ENCODE measurements at places on chromosomes 1 and 21.

DNA sequence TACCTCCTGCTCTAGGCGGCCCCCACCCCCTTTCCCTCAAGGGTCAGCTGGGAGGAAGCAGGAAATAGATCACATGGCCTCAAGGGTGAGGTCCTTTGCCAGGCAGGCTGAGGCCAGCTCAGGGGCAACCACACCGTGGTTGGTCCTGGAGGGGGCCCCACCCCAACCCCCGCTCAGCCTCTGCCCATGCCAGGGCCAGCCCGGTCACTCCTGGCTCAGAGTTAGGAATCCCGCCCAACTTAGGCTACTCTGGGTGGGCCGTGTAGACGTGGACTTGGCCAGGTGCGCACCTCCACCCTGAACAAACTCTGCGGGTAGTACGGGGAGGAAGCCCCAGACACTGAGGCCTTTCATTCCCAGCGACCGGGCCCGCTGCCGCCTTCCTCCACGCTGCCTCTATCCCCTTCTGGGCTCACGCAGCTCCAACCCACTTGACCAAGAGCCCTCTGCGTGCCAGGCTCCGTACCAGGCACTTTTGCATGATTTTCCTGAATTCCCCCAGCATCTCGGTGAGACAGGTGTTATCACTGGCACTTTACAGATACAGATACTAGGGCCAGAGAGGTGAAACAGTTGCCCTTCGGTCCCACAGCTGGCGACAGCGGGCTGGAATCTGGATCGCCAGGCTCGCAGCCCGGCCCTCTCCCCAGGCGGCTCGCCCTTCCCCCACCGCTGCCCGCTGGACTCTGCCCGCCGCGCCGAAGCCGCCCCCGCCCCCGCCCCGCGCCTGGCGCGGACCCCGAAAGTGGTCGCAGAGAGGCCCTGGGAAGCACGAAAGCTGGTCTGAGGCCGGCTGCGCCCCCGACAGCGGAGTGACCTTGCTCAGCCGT lies 769 bp downstream of the GALE start:
- DNase-seq, result peak; percentile 92

DNA sequence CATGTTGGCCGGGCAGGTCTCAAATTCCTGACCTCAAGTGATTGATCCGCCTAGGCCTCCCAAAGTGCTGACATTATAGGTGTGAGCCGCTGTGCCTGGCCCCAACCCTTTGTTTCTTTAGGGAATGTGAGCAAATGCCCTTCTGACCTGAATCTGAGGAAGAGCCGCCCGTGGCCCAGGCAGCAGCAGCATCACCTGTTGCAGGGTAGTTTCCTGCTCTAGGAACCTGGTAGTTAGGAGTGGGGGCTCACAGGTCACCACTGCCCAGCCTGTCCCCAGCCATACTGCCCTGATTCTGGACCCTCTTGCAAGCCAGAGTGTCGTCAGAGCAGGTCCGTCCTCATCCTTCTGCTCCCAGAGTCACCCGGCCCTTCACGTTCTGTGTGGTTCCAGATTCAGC lies 13.0 kb downstream of the YBEY start:
- DNase-seq, result no peak

DNA sequence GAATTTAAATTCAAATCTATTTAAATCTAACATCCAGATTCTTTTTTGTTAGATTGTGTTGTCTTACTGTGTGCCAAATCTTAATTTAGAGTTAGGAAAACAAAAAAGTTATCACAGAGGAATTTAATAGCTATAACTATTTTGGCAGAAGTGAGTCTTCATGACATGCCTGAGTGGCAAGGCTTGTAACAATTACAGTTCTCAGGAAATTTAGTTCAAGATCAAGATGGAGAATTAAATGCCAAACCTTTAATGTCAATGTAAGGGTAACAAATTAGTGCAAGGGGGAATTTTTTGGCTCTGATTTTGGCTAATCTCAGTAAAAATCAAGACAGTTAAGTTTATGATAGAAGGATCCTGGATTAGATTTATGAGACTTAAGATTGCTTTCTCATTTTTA lies 58.4 kb downstream of the GDAP2 start:
- no peak for DNase-seq

DNA sequence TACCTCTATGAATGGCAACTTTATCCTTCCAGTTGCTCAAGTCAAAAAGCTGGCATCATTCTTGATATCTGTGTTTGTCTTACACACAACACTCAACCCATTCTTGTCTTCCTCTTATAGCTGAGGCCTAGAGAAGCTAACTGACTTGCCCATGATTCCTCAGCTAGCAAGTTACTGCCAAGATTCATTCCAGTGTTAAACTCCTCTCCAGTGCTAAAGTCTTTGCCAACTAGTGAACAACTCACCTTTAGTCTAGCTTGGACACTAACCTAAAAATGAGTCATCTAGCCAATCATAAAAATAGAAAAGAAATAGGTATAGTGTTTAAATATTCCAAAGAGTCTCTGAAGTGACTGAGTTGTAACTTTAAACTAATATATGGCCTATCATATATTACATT lies 45.6 kb upstream of the RGS2 start:
- no peak for DNase-seq

DNA sequence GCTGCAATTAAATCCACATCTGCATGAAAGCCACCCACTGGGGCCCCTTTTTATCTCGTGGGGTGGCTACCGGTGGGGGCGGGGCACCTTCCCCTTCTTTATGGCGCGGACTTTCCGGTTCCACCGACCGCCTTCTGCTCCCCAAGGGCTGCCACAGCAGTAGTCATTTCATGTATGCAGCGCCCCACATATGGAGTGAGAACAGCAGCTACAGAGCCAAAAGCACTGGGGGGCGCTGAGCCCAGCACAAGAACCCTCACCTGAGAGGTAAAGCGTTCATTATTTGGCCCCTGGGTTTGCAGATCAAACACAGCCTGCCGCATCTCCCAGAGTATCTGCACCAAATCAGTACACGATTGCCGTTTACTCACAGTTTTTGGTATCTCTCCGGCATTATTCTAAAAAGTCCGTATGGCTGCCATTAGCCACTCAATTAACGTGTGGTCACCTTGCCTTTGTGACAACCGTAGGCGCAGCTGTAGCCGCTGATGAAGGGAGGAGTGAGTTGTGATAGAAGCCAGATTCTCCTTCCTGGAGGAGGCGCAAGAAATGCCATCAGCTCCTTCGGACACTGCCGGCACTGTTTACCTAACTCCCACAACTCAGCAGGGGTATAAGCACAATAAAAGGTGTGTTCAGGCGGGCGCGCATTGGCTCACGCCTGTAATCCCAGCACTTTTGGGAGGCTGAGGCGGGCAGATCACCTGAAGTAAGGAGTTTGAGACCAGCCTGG lies 30.4 kb upstream of the CR2 start:
- DNase-seq, result no peak

DNA sequence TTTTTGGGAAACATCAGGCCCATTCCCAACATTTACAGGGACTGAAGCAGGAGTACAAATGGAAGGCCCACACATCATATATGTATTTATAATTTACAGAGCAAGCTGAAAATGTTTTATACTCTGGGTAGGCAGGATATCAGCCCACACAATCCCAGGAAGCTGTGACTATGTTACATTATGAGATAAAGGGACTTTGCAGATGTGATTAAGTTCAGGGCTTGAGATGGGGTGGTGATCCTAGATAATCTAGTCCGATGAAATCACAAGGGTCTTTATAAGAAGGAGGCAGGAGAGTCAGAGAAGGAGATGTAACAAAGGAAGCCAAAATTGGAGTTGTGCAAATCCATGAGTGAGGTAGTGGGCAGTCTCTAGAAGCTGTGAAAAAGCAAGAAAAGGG lies 160.5 kb downstream of the PDE4B start:
- DNase-seq, result no peak

DNA sequence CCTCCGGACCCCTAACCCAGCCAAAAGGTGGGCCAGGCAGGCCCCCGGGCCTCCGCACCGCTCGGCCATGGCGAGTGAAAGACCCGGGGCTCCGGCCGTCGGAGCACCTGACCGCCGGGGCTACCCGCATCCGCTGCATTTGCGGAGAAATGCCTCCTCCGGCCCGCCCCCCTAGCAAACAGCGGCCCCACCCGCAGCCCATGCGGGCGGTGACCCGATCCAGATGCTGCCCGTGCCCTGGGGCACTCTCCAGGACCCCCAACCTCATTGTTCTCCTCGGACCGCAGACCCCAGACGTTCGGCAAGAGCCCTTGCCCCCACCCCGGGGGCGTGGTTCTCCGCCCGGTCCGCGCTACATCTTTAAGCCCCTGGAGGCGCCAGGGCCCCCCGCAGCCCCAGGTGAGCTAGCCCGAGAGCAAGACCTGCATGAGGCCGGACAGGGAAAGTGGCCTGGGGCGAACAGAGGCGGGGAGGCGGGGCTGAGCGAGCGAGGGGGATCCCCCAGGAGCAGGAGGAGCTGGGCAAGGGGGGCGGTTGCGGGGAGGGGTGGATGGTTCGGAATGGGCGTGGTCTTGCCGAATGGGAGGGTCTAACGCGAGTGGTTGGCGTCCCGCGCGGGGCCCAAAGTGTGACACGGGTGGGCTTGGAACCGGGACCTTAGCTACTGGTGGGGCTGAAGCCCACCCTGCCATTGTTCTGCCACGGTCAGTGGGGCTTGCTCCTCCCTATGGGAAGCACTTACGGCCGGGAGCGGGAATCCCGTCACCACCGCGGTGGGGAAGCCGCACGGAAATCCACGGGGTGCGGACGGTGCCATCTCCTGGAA lies 6.3 kb upstream of the CRYBG2 start:
- DNase-seq, result no peak

GRCh38 chr1:76450229-76450628 lies 375.7 kb downstream of the ST6GALNAC3 start:
- DNase-seq, result no peak

GRCh38 chr1:173112129-173112528 lies 61.4 kb upstream of the TNFSF18 start:
- no peak for DNase-seq

- DNase-seq, result no peak
These were observed 40.2 kb upstream of the MPZL1 start for GRCh38 chr1:167681451-167682098.

GRCh38 chr1:23867895-23868556 lies at the start of gene FUCA1:
FUCA1 (minus strand) TSS chr1:23868290; CDS start chr1:23868286, 4 bp downstream.
- peak; percentile 95 for DNase-seq

DNA sequence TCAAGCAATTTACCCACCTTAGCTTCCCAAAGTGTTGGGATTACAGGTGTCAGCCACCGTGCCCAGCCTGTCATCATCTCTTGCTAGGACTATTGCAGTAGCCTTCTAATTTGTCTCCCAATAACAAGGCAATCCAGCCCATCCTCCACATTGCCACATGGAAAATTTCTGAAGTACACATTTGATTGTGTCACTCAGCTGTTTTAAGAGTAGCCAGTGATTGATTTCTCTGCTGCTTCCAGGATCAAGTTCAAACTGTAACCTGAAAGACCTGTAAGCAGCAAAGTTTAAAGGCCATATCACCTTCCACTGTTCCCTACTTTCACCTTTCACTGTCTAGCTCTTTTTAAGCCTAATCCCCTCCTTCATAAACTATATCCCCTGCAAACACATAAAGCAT lies 7.8 kb upstream of the ELK4 start:
- no peak for DNase-seq
